ENCODE measurements at places on chromosomes 1 and 21. TPM values are rescaled to one million over a fixed set of nuclear protein-coding genes. Genes with fewer than 3 reads are reported as not detected.

PCP4 gene
- total RNA-seq: not detected

KCNN3 gene
- total RNA-seq: 0.72 TPM

ZFP69B gene
- 3.1 TPM for total RNA-seq

TFF1 gene
- total RNA-seq: not detected

C1orf185 gene
- not detected for total RNA-seq

OMA1 gene
- total RNA-seq: 23.5 TPM

TMEM200B gene
- 4.3 TPM for total RNA-seq

TFAP2E gene
- 0.96 TPM for total RNA-seq

CFHR2 gene
- total RNA-seq: not detected

ARHGEF10L gene
- total RNA-seq: 3.3 TPM

VANGL2 gene
- total RNA-seq: 0.10 TPM

ACADM gene
- total RNA-seq: 34.7 TPM

PTPN7 gene
- total RNA-seq: not detected

C1orf94 gene
- 0.68 TPM for total RNA-seq

RNU1-4 gene
- total RNA-seq: not detected

VWA5B1 gene
- total RNA-seq: not detected

LYST gene
- total RNA-seq: 16.9 TPM

GUK1 gene
- 294 TPM for total RNA-seq

TIE1 gene
- 0.68 TPM for total RNA-seq

MX2 gene
- 115 TPM for total RNA-seq

PEAR1 gene
- total RNA-seq: not detected

PROX1 gene
- total RNA-seq: 3.0 TPM

C1orf226 gene
- total RNA-seq: not detected

LRRC53 gene
- not detected for total RNA-seq

USH2A gene
- total RNA-seq: under 0.01 TPM

BLACAT1 gene
- not detected for total RNA-seq

PRKCZ gene
- total RNA-seq: 2.3 TPM

FCRL5 gene
- not detected for total RNA-seq

TEDDM1 gene
- total RNA-seq: not detected

LMOD1 gene
- total RNA-seq: 0.49 TPM

SYDE2 gene
- 0.78 TPM for total RNA-seq

SMIM1 gene
- total RNA-seq: not detected

HSD3B1 gene
- total RNA-seq: not detected

CNR2 gene
- total RNA-seq: not detected

IGSF3 gene
- total RNA-seq: 41.8 TPM

NBPF10 gene
- total RNA-seq: 0.84 TPM

SFN gene
- not detected for total RNA-seq

SHISA4 gene
- 22.3 TPM for total RNA-seq

HAO2 gene
- not detected for total RNA-seq

TMCC2 gene
- 0.48 TPM for total RNA-seq

RAB3GAP2 gene
- 18.3 TPM for total RNA-seq

CYP4B1 gene
- not detected for total RNA-seq

FBXO2 gene
- total RNA-seq: 0.10 TPM

SLC6A17 gene
- total RNA-seq: 1.8 TPM

NGF gene
- total RNA-seq: 4.3 TPM

LCE1E gene
- not detected for total RNA-seq

CELA3A gene
- total RNA-seq: not detected

FCAMR gene
- total RNA-seq: not detected

OR2L8 gene
- total RNA-seq: not detected

MR1 gene
- 8.6 TPM for total RNA-seq

CD1D gene
- total RNA-seq: 0.36 TPM

SLAMF9 gene
- total RNA-seq: 0.60 TPM

FASLG gene
- total RNA-seq: not detected

RIPK4 gene
- 12.3 TPM for total RNA-seq
